ENCODE measurements at places on chromosomes 7 and 10.
A peak's percentile ranks its signal among the peaks of the same experiment; 100 is the strongest.

DNA sequence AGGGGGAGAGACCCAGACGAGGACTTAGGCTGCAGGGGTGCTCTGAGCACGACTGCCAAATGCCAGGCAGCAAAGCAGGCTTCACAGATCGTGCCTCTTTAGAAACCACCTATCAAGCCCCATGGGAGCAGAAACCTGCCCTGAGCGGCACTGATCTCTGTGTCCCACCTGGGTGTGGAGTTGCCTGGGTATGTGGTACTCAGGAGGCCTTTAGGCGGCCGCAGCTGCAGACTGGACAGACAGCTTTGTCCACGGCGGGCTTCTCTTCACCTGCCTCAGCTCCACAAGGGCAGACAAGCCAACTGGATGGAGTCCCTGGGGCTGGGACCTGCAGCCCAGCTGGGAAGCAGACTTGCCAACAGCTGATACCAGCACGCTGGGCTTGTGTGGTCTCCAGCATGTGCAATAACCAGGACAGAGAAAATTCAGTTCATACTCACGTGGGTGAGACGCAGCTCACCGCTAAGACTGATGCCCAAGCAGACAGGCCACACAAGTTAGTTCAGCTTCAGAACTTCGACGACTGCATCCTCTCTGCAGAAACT lies 163.2 kb downstream of the EBF3 start:
- DNase-seq, result no peak

DNA sequence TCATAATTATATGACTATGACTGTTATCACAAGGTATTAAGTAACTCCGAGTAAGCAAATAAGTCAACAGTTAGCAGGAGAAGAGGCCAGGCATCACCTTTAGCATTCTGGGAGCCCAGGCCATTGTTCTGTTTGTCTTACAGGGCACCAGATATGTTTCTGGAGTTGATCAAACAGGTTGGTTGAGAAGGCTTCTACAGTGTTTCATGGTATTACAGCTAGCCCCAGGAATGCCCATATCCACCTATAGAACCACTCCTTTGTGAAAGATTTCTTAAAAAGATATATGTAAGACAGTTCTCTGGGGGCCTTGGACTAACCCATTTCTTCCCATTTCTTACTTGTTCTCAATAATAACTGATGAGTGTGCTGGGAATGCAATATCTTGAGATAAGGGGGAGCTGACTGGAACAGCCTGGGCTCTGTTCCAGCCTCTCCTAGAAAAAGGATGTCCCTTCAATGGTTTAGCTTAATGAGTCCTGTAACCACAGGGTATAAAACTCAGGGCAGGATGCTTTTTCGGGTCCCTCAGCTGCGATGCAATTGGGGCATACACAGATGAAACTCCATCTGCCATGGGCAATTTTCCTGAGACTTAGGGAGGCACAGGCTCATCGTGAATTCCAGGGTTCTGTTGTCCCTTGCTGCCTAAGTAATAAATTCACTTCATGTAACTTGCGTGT lies 286.4 kb downstream of the BAMBI start:
- no peak for DNase-seq

DNA sequence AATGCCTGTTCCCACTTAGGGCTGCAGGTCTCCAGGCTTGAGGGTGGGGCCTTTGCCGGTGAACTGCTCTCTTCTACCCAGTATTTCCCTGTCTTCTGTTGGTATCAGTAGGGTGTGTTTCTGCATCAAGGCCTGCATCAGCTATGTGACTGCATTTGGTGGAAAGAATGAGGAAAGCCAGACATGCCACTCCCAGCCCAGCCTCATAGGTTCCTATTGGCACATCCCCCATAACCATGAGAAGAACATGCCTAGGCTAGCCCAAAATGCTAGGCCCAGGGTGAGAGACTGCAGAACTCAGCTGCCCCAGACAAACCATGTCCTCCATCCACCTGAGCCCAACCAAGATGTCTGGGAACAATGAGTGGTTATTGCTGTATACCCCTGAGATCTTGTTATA lies 380.3 kb upstream of the ADARB2 start:
- no peak for DNase-seq

DNA sequence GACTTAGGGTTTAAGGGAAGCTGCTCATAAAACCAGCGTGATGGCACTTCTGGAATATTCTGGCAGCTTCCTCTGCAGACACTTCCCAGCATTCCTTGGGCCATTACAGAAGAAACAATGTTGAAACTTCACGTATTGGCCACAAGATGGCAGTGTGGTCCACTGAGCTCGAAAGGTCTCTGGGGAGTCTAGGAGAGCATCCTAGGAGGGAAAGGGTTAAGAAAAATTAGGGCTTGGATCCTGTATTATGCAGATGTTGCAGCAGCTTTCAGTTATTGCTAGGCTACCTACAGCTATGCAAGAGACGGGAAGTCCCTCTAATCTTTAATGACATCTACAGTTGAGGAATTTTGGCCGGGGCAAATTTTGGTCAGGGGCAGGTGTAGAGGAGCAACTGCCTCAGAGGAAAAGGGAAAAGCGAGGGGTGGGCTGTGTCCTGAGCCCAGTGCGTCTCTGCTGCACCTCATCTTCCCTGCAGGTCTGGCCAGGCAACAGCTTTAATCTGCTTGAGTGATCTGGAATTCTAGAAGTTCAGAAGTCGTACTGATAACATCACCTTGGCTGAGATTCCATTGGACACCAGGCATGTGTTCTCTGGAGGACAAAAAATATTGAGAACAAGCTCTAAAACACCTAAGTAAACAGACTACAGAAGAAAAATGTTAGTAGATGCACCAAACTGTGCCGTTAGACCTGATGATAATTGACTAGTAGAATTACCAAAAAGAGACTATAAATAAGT lies 220.8 kb upstream of the PRSS58 start:
- DNase-seq, result peak; percentile 38

DNA sequence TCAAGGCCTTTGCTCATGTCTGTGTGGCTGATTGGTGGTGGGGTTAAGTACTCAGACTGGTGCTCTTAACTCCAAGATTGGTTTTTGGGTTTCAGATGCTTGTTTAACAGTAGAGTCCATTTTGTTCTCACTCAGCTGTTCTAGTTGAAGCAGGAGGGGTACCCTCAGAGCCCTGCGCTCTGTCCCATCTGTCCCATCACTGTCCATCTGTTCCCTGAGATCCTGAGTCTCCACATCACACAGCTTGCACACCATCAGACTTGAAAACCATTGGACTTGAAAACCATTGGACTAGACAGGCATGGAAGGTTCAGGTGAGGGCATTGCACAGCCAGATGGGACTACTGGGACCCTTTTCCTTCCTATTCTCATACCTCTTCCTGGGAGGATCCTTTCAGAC lies 39.3 kb downstream of the TMEM178B start:
- no peak for DNase-seq

DNA sequence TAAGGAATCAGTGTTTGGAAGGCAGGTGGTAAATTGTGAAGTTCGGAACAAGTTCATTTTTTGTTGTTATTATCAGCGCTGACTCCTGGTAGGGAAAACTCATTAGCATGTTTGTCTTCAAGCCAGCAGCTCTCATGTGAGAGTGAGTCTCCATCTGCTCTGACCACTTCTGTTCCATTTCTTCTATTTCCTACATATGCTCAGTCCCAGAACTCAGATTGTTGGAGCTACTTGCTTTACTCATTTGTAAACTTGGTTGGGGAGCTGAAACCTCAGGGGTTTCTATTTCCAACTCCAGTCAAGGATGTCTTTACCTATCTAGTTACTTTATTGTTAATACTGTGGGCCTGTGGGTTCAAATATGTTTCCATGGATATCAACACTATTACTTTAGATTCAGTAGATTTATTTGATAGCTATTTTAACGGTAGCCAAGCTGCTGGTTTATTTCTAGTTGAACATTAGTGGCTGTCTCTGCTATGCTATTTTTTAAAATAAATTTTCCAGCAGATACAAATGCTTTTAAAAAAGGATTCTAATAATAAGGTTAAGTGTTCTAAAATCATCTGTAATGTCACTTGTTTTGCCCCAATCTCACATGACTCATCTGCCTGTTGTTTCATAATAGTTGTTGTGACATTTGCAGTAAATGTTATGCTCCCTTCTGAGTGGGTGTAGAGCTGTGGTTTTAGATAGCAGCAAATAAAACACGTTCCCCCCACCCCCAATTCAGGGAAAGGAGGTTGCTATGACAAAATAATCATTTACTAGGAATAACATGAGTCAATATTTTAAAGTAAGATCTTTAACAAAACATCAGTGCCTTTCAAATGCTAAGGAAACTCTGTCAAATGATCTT lies 143.3 kb downstream of the HDAC9 start:
- DNase-seq, result peak; percentile 36

DNA sequence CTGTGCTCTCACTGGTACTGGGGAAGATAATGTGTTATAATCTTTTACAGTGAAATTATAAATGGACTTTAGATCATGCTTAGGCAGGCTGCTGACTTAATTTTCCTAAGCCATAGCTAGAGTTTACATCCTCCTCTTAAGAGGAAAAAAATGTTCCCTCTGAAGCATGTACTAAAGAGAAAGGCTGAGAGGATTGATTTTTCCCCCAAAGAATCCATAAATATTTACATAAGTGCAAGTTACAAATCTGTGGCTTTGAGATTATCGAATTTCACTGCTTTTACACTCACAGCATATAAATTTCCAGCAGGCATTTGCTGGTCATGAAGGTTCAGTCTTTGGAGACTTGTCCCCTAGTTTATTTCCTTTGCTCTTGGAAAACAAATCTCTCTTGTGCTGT lies 43.7 kb downstream of the CREB5 start:
- no peak for DNase-seq

DNA sequence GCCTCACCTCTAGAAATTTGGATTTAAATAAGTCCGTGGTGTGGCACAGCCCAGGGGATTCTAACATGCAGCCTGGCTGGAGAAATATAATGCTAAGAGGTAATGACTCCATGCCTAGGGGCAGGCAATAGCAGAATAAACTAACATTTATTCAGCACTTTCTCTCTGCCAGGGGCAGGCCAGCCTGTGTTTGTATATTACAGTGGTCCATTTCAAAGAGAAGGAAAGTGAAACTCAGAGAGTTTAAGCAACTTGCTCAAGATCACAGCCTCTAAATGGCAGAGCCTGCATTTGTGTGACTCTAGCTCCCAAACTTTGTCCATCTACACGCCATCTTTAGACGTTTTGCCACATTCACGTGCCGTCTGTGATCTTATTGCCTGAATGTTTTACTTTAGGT lies 6.7 kb upstream of the LRRC18 start:
- DNase-seq, result no peak

DNA sequence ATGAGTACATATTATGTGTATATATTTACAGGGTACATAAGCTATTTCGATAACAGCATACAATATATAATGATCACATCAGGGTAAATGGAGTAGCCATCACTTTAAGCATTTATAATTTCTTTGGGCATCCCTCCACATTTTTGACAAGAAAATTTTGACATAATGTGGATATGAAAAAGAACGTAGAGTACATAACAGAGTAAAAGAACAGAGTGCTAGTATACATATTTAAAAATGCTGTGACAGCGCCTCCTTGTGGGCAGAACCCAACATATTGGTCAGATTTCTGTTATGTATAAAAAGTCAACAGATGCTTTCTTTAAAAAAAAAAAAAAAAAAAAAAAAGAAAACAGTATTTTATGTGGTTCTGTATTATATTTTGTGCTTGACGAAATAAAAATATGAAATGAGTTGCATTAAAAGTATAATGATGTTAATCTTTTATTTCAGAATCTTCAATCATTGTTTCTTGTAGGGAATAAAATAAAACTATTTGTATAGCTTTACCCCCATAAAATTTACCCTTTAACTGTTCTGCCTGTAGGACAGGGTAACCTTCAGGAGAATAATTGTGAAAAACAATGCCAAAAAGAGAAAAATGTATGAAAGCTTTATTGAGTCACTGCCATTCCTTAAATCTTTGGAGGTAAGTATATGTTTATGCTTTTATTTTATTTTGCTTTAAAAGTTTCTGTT lies 18.3 kb upstream of the HBP1 start:
- peak; percentile 66 for DNase-seq

DNA sequence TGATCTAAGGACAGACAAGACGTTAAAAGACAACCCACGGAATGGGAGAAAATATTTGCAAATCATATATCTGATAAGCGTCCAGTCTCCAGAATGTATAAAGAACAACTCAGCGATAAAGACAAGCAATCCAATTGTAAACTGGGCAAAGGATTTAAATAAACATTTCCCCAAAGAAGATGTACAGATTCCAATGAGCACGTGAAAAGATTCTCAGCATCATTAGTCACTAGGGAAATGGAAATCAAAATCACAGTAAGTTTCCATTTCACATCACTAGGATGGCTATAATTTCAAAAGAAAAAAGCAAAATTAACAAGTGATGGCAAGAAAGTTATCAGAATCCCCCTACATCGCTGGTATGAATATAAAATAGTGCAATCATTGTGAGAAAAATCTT lies 316.1 kb downstream of the SFMBT2 start:
- DNase-seq, result no peak

- no peak for DNase-seq
Measured at GRCh38 chr10:64444163-64444562, 923.0 kb downstream of the REEP3 start.

DNA sequence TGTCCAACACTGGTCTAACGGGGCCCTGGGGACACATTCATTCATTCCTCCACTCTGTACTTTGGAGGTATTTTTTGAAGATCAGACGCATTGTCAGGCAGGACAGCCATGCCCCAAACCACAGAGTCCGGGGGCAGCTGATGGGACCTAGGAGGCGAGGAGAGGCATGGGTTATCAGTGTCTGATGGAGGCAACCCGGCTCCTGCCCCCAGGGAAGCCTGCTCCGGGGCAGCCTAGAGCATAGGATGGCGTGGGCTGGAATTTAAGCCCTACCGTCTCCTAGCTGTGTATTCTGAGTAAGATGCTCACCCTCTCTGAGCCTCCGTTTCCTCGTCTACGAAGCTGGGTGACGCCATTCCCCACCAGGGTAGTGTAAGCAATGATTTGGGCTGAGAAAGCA lies 55.4 kb upstream of the ELN start:
- no peak for DNase-seq

DNA sequence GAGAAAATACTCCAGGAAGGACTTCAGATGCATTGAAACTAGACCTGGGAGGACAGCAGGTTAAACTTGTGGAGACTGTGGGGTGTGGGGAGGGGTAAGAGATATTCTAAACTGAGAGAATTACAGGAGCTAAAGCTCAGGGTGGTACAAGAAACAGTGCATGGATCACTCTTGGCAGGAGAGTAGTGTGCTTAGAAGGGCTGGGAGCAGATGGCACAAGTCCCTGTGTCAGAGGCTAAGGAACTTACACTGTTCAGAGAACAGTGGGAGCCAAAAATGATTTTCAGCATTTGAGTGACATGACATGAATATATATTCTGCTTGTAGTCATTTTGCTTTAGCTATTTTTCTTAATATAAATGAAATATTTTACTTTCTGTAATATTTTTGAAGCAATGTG lies 36.0 kb upstream of the LAMB1 start:
- DNase-seq, result no peak

GRCh38 chr7:111638078-111638477 lies 75.8 kb upstream of the IMMP2L start:
- DNase-seq, result no peak

GRCh38 chr10:132320654-132321469 lies 11.1 kb upstream of the LRRC27 start:
- no peak for DNase-seq

- DNase-seq, result peak; percentile 32
Measured at GRCh38 chr10:25933653-25934608, at the start of gene MYO3A. TSS of gene MYO3A (plus strand) at chr10:25934229. CDS start at chr10:25952111, 17,882 bp downstream.
